ENCODE measurements at places on chromosomes 4 and X.
A peak's percentile ranks its signal among the peaks of the same experiment; 100 is the strongest.

DNA sequence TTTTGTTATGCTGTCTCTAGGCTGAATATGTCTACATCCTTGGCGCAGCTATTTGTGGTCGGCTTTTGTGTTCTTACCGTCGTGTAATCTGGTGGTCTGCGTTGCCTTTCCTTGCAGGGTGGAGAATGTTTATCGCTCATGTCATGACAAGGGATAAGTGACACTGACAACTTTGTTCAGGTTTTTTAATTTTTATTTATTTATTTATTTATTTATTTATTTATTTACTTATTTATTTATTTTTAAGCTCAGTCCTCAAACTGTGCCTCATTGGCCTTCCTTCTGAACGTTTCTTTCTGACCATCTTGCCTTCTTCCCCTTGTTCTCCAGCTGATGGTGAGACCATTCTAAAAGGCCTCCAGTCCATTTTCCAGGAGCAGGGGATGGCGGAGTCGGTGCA, 26.4 kb downstream of the SMS start:
- no peak for DNase-seq

- no peak for DNase-seq
Measured at GRCh38 chr4:56649445-56650261, 31.4 kb downstream of the HOPX start.

- no peak for DNase-seq
Measured at GRCh38 chr4:13298655-13299054, 185.5 kb downstream of the RAB28 start.

GRCh38 chrX:136259543-136259942, 8.3 kb upstream of the MAP7D3 start:
- no peak for DNase-seq

GRCh38 chrX:13387666-13388494, 68.0 kb upstream of the ATXN3L start:
- DNase-seq, result no peak

DNA sequence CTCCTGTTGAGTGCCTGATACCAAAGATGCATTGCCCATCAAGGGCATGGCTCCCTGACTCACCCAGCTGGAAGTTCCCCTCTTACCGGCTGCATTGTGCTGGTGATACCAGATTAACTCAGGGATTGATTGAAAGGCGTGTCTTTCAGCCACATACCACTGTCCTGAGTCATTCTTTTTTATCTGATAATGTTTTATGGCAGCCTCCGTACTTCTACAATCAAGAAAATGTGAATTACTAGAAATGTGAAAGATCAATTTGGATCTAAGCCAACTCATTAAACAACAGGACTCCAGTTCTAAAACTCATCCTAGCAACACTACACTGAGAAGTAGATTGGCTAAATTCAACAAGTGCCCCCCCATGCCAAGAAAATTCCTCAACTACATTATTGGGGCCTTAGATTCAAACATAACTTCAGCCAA, 40.0 kb downstream of the TXK start:
- DNase-seq, result peak; percentile 61

DNA sequence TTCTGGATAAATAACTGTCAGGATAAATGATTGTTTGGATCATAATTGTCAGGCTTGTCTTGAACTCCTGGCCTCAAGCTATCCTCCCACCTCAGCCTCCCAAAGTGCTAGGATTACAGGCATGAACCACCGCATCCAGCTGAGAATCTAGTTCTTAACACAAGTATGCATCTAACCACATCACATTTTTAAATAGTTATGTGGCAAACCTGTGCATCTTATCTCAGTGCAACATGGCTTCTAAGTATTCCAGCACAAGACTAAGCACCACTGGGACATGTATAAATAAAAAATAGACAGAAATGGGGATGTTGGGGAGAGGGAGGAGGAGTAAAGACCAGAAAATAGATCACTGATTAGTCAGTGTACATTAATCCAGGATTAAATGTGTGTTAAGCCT, 74.7 kb upstream of the TBL1X start:
- no peak for DNase-seq

- DNase-seq, result no peak
Measured at GRCh38 chr4:174036111-174036510, 247.4 kb downstream of the FBXO8 start.
